ENCODE measurements at places on chromosomes 13 and 19.

GRCh38 chr19:28028881-28029444 lies 1184.0 kb downstream of the UQCRFS1 start:
- DNase-seq, result no peak

GRCh38 chr19:18223860-18224524 lies 2.2 kb downstream of the PDE4C start:
- DNase-seq, result no peak

- no peak for DNase-seq
Measured at GRCh38 chr19:42313096-42313839, at the start of gene TMEM145. TSS of gene TMEM145 (plus strand) at chr19:42313309. CDS start at chr19:42313377, 68 bp downstream.

GRCh38 chr19:11577451-11578257 lies at the start of gene ACP5:
TSS of gene ACP5 (minus strand) at chr19:11577645. CDS start at chr19:11577317, 328 bp downstream.
- no peak for DNase-seq

- no peak for DNase-seq
Measured at GRCh38 chr13:71464686-71465085, 402.3 kb downstream of the DACH1 start.

- no peak for DNase-seq
Measured at GRCh38 chr19:51531349-51532315, at the start of gene SIGLEC6. TSS of gene SIGLEC6 (minus strand) at chr19:51531670. CDS start at chr19:51531648, 22 bp downstream.

DNA sequence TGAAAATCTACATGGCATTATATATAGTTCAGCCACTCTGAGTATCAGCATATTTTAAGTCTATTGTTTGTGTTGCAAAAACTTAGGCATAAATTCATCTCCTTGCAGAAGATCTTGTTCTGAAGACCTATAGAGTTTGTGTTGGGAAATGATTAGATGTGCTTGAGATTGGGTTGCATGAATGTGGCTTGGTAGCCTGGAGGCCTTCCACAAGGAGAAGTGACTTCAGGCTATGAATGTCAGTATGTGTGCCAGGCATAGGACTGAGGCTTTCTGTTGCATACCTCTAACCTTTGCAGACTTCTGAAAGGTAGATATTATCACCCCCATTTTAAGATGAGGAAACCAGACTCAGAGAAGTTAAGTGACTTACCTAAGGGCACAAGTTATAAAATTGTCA lies 188.6 kb downstream of the OLFM4 start:
- DNase-seq, result no peak

GRCh38 chr13:95235199-95235756 lies 66.0 kb downstream of the ABCC4 start:
- DNase-seq, result no peak

DNA sequence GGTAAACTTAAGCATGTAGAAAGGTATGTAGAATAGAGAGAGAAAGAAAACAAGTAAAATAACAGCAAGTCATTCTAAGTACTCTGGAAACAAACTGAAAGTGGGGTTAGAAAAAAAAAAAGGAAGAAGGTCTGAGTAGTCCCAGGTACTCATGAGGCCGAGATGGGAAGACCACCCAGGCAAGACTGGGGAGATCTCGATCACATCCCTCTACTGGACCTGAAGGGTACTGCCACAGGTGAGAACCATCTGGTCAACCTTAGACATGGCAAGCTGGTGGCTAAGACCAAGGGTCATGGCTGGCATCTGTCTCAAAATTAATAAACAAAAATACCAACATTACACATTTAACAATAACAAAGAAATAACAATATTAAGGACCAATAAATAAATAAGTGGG lies 36.3 kb upstream of the ZNF724 start:
- no peak for DNase-seq

GRCh38 chr13:46983881-46984280 lies 87.0 kb upstream of the HTR2A start:
- DNase-seq, result no peak

- DNase-seq, result no peak
Measured at GRCh38 chr13:105007166-105007808, 1528.2 kb downstream of the EFNB2 start.

- DNase-seq, result no peak
Measured at GRCh38 chr13:32225481-32225931, 89.7 kb downstream of the ZAR1L start.

DNA sequence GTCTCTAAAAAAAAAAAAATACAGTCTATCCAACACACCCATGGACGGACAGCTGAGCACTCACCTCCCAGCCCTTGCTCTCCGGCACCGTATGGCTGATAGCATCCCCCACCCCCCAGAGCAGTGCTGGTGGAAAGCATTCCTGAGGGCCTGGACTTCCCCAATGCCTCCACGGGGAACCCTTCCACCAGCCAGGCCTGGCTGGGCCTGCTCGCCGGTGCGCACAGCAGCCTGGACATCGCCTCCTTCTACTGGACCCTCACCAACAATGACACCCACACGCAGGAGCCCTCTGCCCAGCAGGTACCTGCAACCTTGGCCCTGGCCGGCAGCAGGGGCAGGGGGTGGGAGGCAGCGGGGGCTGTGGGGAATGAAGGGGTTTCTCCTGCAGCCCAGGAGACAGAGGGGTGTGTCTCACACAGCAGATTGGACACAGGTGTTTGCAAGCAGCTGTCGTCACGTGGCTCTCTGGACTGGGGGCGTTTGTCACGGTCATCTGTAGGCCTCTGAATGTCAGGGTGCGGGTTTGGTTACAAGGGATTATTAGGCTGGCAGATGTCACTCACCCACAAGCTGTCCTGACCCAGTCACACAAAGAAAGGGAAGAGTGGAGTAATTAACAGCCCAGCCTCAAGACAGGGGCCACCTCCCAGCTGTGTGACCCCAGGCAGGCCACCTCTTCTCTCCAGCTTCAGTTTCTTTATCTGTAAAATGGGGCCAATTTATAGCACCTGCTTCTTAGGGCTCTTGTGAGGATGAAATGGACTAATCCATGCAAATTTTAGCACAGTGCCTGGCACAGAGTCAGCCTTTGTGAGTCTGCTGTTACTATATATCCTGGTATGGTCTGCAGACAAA lies 19.3 kb downstream of the PLD3 start:
- no peak for DNase-seq

DNA sequence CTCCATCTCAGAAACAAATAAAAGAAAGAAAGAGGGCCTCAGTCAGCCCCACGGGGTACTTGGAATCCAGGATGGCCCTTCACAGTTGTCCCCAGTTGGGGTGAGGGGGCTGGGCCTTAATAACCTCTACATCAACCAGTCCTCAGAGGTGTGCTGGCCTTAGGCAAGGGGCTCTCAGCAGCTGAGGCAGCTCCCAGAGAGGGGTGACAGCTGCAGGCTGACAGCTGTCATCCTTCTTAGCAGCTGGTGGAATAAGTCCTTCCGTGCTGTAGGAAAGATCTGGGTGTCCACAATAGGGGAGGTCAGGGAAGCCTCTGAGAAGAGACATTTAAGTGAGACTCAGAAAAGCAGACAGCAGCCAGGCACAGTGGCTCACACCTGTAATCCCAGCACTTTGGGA lies 7.4 kb downstream of the BCAM start:
- no peak for DNase-seq

GRCh38 chr13:41563341-41563983 lies 106.1 kb downstream of the RGCC start:
- no peak for DNase-seq

- no peak for DNase-seq
Measured at GRCh38 chr13:64069892-64070291, 2654.2 kb upstream of the PCDH20 start.

- DNase-seq, result no peak
Measured at GRCh38 chr13:101053301-101054093, 362.8 kb downstream of the NALCN start.

DNA sequence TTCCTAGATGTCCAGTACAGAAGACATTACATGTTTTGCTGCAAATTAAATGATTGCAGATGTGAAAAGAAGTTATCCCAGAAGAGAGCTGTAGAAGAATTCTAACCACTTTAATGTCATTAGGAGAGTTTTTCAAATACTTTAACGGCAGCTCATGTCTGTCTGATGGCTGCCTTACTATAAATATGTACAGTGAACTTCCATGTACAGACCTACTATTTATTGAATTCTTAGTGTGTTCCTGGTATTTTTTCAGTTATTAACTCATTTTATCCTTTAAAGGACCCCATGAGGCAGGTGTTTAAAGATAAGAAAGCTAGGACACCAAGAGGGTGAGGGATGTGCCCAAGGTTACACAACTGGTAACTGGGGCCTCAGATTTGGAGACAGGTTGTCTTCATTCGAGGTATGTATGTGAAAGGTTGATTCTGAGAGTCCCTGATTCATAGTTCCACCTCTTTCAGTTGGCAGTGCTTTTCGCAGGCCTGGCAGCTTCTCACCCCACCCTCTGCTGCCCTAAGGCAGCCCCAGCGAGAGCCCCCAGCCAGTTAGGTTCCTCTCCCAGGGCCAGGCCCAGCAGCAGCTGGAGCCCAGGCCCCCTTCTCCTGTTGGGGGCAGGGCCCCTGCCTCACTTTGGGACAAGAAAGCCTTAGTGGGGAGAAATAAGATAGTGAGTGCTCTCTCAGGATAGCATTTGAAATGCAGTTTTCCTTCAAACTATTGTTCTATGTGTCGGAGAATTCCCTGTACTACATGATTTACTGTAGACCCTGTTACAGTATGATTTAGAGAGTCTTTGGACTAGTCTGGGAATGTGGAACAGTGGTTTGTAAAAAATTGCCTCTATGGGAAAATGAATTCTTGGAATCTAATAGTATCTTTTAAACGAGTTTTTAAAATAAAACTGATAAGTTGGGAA lies 67.7 kb upstream of the TEX29 start:
- DNase-seq, result no peak

GRCh38 chr13:111475488-111475887 lies 155.0 kb downstream of the TEX29 start:
- no peak for DNase-seq

DNA sequence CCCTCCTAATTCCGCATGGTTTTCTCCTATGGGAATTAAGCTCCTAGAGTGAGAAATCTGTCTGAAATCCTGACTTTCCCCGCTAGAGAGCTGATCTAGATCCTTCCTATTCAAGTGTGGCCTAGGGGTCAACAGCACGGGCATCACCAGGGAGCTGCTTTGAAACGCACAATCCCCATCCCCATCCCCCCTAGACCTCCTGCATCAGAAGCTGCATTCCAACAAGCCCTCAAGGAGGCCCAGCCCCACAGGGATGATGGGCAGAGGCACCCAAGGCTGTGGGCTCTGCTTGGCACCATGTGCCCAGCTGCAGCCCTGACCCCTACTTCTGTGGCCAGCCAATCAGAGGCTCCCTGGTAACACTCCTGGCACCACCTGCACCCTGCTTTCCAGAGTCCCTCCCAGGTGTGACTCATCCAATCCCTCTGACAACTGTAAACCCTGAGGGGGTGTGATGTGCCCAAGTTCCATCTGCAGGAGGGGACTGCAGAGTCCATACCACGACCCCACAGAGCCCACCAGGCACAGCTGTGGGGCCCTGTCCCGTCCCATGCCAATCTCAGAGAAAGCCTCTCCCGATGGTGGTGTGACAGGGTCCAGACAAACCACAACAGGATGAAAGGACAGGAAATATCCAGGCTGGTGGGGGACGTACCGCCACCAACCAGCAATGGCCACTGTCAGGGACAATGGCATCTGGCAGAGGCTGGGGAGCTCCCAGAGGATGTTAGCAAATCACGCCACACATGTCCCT lies 19.8 kb upstream of the SLC35E1 start:
- no peak for DNase-seq

GRCh38 chr13:46146898-46147297 lies 35.1 kb downstream of the LCP1 start:
- DNase-seq, result no peak

DNA sequence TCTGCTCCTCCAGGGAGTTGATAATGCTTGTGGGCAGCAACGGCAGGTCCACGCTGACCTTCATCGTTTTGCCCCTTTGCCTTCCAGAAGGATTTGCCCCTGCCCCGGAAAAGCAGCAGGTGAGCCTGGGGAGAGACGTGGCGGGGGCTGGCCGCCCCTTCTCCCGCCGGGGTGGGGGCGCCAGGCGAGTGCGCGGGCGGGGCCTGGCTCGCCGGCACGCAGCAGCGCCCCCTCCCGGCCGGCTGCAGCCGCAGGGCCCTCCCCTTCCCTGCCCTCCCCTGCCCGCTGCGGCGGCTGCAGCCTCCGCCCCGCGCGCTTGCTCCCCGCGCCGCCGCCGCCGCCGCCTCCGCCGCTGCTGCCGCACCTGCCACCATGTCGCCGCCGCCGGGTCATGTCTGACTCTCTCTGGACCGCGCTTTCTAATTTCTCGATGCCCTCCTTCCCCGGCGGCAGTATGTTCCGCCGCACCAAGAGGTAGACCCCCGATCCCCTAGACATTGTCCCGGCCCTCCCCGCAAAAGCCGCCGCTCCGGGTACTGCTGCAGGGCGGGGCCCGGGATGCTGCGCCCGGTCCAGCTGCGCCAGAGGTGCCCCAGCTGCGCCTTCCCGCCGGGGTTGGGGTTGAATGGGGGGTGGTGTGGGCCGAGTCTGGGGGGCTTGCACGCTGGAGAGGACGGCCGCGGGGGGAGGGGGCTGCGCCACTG lies at the start of gene MAST1:
MAST1 (plus strand) TSS at position 334 of the 704 bp plus-strand sequence; CDS start at position 392, 58 bp downstream.
- DNase-seq, result no peak

DNA sequence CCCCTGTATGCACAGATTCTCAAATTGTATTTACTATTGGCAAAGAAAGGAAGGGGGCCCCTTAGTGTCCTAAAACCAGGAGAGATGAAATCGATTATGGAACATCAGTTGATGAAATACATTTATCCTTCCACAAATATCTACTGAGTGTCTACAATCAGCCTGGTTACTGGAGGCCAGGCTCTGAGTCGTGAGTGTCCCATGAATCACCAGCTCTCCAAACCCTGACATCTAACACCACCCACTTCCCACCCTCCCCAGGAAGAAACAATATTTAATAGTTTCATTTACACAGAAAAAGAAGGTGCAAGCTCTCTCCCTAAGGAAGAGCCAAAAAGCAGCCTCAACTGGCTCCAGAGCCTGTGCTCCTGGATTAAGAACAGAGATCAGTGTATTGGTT lies 25.2 kb downstream of the KCTD15 start:
- no peak for DNase-seq
